ENCODE measurements at places on chromosomes 13 and 19. TPM values are rescaled to one million over a fixed set of nuclear protein-coding genes. Genes with fewer than 3 reads are reported as not detected.

GRCh38 chr13:112066624-112067004, 335 bp upstream of the SOX1 start:
- peaks cover 2% of the 10 kb centered on the region for H3K4me1 ChIP-seq
- H3K36me3 ChIP-seq = peaks cover 7% of the 10 kb centered on the region
- DNase-seq = no peak
- H3K27ac ChIP-seq = no peak overlapping the region

C13orf46 gene
- 0.91 TPM for total RNA-seq

DNA sequence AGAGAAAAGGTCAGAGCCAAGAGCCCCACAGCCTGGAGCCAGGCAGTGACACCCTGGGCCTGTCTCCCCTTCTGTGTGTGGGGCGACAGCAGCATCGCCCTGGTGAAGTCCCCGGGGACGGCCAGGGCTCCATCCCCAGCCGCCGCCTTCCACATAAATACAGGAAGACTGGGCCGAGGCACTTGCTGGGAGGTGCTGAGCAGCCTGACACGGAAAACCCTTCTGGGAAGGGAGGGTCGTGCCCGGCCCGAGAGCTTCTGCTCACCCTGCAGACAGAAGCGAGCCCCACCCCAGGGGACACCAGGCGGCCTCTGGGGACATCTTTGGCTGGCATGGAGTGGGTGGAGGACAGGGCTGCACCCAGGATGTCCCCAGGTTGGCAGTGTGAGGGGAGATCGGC, 5.1 kb downstream of the FGF22 start:
- no peaks in the 10 kb centered on the region for H3K27me3 ChIP-seq
- H3K27ac ChIP-seq = no peak overlapping the region
- DNase-seq = no peak
- no peak overlapping the region for H3K4me3 ChIP-seq
- H3K4me1 ChIP-seq = no peaks in the 10 kb centered on the region

- no peaks in the 10 kb centered on the region for H3K4me1 ChIP-seq
- no peaks in the 10 kb centered on the region for H3K27me3 ChIP-seq
- H3K27ac ChIP-seq = no peak overlapping the region
- no peak for DNase-seq
Measured at GRCh38 chr19:16518061-16518460, 21.9 kb downstream of the C19orf44 start.

RUBCNL gene
- total RNA-seq = 2.8 TPM

GRCh38 chr13:113864273-113864890, 506 bp upstream of the GAS6 start:
- H3K4me1 ChIP-seq = peaks cover 5% of the 10 kb centered on the region
- no peak overlapping the region for H3K27ac ChIP-seq
- peak overlapping the region; percentile 67 for H3K4me3 ChIP-seq
- no peaks in the 10 kb centered on the region for H3K36me3 ChIP-seq
- peaks cover 42% of the 10 kb centered on the region for H3K27me3 ChIP-seq
- DNase-seq = no peak

ICAM1 gene
- total RNA-seq = 92.2 TPM

DNA sequence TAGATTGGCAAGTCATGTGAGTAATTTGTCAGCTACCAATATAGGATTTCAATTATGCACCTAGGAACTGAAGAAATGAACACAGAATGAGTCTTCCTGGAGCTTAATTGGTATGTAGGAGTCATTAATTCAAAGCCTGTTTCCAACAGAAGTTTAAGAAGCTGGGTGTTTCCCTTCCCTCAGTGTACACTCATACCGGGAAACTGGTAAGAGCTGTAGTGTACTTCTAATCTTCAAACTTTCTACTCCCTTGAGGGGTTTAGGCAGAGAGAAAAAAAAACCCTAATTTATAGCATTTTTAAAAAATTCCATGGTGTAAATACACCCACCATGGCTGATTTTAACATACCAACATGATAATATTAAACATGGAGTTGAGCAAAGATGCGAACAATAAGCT, 665.7 kb upstream of the SLITRK5 start:
- H3K4me3 ChIP-seq = no peak overlapping the region
- DNase-seq = no peak
- H3K4me1 ChIP-seq = no peaks in the 10 kb centered on the region
- no peaks in the 10 kb centered on the region for H3K36me3 ChIP-seq
- no peaks in the 10 kb centered on the region for H3K27me3 ChIP-seq

GRCh38 chr13:74860789-74861188, 621.2 kb downstream of the TBC1D4 start:
- H3K27me3 ChIP-seq = no peaks in the 10 kb centered on the region
- H3K36me3 ChIP-seq = no peaks in the 10 kb centered on the region
- H3K4me1 ChIP-seq = no peaks in the 10 kb centered on the region
- H3K4me3 ChIP-seq = no peak overlapping the region
- H3K27ac ChIP-seq = no peak overlapping the region

CAPN12 gene
- 2.5 TPM for total RNA-seq

GRCh38 chr19:20923077-20923871, at the start of gene ZNF85:
Gene ZNF85 (plus strand): TSS chr19:20923251. CDS start chr19:20923401, 150 bp downstream.
- peak within 1 kb of the TSS; percentile 92 for H3K27ac ChIP-seq
- H3K4me1 ChIP-seq = no peaks in the 10 kb centered on the region
- peak; percentile 85 for DNase-seq
- no peaks in the 10 kb centered on the region for H3K27me3 ChIP-seq
